ENCODE measurements at places on chromosomes 2 and 18. TPM values are rescaled to one million over a fixed set of nuclear protein-coding genes. Genes with fewer than 3 reads are reported as not detected.

Gene UXS1
- 32.5 TPM for total RNA-seq

Gene IL1A
- 0.06 TPM for total RNA-seq

Gene C2orf81
- total RNA-seq = 3.8 TPM

Gene DYNAP
- total RNA-seq = not detected

- ATAC-seq = no peak
These were observed 45.6 kb downstream of the DDX18 start for GRCh38 chr2:117859924-117860647.

- no peak for ATAC-seq
These were observed 11.3 kb downstream of the PTPRN start for GRCh38 chr2:219297766-219298456.

- ATAC-seq = no peak
These were observed 426.1 kb downstream of the PARD3B start for GRCh38 chr2:204971206-204971907.

GRCh38 chr2:64784168-64785061 is 130.7 kb upstream of the SERTAD2 start:
- no peak for ATAC-seq

GRCh38 chr2:127606625-127607398 is 39.1 kb upstream of the GPR17 start:
- ATAC-seq = no peak

- no peak for ATAC-seq
These were observed 34.8 kb downstream of the ADNP2 start for GRCh38 chr18:80143881-80144280.

GRCh38 chr2:1233281-1233680 is 180.0 kb upstream of the TPO start:
- ATAC-seq = no peak

Data from motor neuron (in vitro differentiated cells).